ENCODE measurements at places on chromosomes 7 and 10.

DNA sequence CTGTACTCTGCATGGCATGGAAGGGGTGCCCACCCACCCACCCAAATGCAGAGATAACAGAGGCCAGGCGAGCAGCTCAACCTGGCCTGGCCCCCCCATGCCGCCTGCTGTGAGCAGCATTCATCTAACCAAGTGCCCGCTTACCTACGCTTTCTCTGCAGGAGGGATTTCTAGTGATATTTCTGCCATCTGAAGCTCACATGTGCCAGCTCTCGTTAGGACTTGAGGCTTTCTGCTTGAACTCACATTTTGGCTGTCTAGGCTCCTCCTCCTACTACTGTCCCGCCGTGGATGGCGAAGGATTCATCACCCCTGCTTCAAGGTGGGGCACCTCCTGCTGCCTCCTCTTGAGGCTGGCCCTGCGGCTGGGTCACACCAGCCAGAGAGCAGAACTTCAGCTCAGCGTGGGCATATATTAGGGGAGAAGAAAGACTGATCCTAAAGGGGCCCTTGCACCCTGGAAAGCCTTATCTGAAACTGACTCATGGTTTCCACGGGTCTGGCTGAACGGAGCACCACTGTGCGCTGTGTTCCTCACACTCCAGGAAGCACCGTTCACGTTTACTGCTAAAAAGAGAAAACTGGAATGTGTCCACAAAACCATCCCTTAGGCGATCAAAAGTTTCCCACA lies 45.5 kb downstream of the CTBP2 start:
- DNase-seq = no peak

GRCh38 chr10:131198401-131198800 lies 113.1 kb downstream of the TCERG1L start:
- no peak for DNase-seq

GRCh38 chr10:22849077-22849805 lies 78.6 kb upstream of the ARMC3 start:
- peak; percentile 45 for DNase-seq

- no peak for DNase-seq
These were observed 168.5 kb upstream of the C7orf33 start for GRCh38 chr7:148422030-148422429.

- DNase-seq = no peak
These were observed 128.7 kb downstream of the SH3PXD2A start for GRCh38 chr10:103726637-103727036.

- DNase-seq = no peak
These were observed 13.9 kb upstream of the WNT8B start for GRCh38 chr10:100448951-100449350.

- DNase-seq = no peak
These were observed 87.2 kb downstream of the TWIST1 start for GRCh38 chr7:19030281-19030680.

All from uterus (tissue), 4 donors.